ENCODE measurements at places on chromosomes 1 and 21. TPM values are rescaled to one million over a fixed set of nuclear protein-coding genes. Genes with fewer than 3 reads are reported as not detected.

Gene SPRR5
- not detected for total RNA-seq

Gene TMEM200B
- 0.95 TPM for total RNA-seq

Gene HTR6
- not detected for total RNA-seq

Gene DNASE2B
- not detected for total RNA-seq

Gene LCE1F
- not detected for total RNA-seq

Gene TAGLN2
- 95.2 TPM for total RNA-seq

Gene RXFP4
- not detected for total RNA-seq

Gene RPS6KA1
- total RNA-seq, result 25.3 TPM

Gene RHBDL2
- total RNA-seq, result not detected

Gene CIART
- 9.1 TPM for total RNA-seq

Gene PTAFR
- total RNA-seq, result 0.72 TPM

Gene THEM4
- total RNA-seq, result 9.0 TPM

Gene RHD
- 0.38 TPM for total RNA-seq

Gene CA14
- total RNA-seq, result 6.3 TPM

DNA sequence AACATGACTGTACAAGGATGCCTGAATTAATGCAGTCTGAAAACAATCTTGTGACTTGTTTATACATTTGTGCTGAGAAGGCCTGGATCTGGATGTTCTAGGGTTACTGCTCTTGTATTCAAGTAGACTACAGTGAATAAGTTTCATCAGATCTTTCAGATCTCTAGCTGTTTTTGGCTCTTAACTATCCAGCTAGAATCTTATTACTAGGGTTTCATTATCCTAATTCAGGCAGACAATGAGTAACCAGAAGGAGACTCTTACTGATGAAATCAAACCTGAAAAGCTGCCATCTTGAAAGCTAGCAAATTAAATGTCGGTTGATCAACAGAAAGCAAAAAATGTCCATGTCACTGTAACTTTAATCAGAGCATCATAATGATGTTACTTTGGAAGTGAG is 112.5 kb upstream of the KCNK2 start:
- DNase-seq, result no peak

GRCh38 chr1:206816390-206817287 is 44.3 kb upstream of the IL10 start:
- no peak for DNase-seq

DNA sequence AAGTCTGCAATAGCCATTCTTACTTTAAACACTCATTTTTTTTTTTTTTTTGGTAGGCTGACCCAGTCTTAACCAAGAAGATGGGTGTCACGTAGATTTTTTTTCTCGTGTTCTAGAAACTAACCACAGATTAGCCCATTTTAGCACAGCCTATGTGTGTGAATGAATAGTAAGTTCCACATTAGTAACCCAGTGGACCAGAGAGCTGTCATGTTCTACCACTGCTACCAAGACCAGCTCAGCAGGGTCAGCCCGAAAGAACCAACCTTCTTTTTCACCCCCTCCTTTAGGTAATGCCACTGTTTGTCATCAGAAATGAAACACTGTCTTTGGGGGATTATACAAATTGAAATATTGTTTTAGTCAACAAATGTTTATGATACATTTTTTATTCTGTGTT is 221.1 kb upstream of the PLXNA2 start:
- no peak for DNase-seq

DNA sequence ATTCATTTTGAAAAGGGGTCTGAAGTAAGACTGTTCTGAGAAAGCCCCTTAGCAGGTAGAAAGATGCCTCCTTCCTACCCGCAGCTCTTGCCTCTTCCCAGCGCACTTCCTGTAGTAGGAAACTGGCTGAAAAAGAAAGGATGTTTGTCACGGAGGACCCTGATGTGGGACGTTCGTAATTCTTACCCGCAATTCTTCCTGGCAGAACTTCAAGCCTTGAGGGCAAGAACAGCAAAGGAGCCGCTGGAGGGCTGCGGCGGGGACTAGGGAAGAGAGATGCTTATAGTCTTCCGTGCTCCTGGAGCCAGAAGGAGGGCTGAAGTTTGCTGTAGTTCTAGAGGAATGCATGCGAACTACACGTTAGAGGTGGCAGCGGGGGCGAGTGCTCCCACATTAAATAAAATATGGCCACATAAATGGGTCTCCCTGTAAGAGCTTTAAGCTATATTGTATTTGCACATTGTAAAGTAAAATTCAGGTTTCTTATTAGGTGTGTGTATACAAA is 6.3 kb downstream of the C1orf53 start:
- DNase-seq, result no peak

DNA sequence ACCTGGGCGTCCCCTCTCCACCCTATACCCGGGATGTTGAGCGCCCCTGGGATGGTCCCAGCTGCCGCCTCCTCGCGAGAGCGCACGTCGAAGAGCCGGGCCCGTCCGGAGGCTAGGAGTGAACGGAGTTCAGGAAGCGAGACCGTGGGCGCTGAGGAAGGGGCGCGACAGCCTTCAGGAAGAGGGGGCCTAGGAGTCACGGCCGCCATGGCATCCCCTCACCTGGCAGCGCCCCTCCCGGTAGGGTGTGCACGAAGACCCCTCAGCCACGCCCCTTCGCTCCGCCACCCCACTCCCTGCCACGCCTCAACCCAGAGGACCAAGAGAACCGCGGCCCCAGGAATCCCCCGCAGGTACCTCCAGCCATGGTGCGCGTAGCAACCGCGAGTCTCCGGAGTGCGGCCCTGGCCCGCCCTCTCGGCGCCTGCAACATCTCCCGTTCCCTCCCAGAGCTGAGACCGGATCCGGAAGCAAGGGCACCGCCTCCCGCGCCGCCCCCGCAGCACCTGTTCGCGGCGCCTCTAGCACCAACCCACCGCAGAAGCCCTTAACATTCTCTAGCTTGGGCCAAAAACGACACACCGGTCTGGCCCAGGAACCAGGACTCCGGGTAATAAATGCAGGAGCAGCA is at the start of gene TSTD1:
Gene TSTD1 (minus strand): TSS at position 442 of the 631 bp plus-strand sequence. CDS start 75 bp downstream, at position 367.
- DNase-seq, result peak; percentile 49

DNA sequence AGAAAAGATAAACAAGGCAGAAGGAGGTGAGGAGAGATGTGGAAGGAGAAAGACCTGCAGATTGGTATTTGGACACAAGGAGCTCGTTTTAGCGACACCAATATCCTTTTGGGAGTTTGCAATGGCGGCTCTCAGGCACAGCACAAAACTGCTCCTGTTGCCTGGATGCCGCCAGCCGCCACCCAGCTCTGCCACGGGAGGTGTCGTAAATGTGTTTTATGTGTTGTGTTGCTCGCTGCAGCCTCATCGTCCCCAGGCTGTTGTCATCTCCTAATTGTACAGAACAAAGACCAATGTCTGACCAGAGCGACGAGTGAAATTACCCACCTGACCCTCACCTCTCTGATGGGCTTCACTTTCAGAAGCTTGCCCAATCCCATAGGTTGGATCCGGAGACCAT is 96.6 kb upstream of the ZNF281 start:
- DNase-seq, result no peak

GRCh38 chr21:36608897-36609225 is 90.1 kb upstream of the SIM2 start:
- no peak for DNase-seq

DNA sequence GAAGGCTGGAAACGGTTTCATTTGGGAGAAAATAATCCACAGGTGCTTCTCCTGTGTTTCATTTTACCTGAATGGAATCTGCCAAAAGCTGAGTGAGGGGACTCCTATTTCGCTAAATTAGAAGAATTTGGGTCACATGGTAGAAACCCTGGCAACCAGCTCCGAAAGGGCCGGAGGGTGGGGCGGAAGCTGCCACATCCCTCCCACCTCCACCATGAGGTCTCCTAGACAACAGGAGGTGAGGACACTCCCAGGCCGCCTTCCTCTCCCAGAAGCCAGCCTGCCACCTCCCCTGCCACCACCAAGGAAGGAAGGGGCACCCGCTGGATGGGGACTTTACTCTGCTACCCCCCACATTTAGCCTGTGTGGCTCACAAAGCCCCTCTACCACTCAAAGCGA is 199.9 kb upstream of the ZC3H12A start:
- DNase-seq, result no peak

DNA sequence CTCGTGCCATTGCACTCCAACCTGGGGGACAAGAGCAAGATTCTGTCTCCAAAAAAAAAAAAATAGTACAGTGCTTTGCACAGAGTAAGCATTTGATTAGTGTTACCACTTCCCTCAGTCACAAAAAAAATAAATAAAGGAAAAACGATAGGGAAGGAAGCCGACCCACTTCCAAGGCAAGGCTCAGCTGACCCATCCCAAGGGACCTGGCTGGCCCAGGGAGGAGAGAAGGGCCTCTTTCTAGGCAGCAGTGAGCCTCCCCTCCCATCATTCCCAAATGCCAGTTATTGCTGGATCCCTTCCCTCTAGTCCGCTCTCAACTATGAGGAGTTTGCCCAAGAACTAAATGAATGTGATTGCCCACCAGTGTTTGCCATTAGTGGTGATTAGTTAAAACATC is 77.8 kb downstream of the TMEM53 start:
- no peak for DNase-seq

GRCh38 chr1:197955486-197956394 is 38.6 kb downstream of the LHX9 start:
- no peak for DNase-seq

DNA sequence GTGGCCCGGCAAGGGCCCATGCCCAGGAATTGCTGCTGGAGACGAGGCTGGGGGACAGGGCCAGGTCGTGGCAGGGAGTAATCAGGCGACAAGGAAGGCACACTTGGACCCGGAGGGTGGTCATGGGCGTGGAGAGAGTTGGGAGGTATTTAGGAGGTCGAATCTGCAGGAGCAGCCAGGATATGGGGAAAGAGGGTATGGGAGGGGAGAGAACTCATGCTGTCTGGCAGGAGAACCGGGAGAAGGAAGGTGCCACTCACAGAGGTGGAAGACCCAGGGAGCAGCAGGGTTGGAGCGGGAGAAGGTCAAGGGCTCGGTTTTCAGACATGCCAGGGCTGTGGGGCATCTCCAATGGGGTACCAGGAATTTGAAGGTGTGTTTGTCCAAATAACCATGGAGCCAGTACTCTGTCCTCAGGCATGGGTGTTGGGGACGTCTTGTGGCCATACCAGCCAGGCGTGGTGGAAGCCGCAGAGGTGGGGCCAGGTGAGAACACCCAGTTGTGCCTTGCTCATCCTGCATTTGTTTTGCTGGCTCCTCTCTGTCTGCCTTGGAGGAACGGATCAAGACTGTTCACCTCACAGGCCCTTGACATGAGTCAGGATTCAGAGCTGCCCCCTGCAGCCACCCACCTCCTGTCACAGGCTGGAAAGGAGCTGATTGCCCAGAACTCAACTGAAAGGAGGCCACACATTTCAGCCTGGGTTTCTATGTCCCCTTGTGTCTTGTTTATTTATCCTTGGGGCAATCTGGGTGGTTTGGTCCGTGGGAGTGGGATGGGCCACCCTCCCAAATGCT is 111.6 kb downstream of the SPSB1 start:
- DNase-seq, result no peak

DNA sequence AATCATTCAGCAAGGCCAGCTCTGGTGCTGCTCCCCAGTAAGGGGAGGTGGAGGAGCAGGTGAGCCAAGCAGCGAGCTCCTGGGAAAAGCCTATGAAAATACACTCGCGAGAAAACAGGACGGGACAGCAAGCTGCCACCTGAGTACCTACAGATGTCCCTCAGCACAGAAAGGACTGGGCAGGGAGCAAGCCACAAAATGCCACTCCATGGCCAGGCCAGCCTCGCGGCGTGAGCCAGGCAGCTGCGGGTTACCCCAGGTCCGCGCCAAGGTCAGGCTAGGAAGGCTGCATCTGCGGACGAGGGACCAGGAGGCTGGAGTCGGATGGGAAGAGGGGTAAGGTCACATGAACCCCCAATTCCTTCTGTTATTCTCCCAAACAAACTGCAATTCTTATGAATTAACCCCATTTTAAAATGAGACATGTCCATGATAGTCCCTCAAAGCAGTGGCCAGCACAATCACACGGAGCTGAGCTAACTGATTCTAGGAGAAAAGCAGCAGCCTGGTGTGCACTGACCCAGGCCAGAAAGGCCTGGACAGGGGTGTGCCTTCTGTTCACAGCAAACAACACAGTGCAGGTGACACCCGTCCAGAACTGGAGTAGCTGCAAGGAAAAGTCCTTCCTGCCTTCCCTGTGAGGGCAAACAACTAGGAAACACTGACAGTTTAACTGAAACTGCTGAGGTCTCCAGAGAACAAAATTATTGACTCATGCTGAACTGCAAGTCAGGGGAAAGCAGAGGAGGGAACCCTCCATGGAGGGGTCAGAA is 26.5 kb downstream of the PARP1 start:
- DNase-seq, result no peak

GRCh38 chr21:40997831-40998230 is 150.9 kb upstream of the DSCAM start:
- no peak for DNase-seq

- DNase-seq, result no peak
These were observed 15.6 kb downstream of the EVA1C start for GRCh38 chr21:32427958-32428623.

GRCh38 chr1:67847466-67847865 is 14.2 kb upstream of the GNG12 start:
- DNase-seq, result no peak

GRCh38 chr1:80536461-80536860 is 1264.3 kb upstream of the ADGRL2 start:
- no peak for DNase-seq

DNA sequence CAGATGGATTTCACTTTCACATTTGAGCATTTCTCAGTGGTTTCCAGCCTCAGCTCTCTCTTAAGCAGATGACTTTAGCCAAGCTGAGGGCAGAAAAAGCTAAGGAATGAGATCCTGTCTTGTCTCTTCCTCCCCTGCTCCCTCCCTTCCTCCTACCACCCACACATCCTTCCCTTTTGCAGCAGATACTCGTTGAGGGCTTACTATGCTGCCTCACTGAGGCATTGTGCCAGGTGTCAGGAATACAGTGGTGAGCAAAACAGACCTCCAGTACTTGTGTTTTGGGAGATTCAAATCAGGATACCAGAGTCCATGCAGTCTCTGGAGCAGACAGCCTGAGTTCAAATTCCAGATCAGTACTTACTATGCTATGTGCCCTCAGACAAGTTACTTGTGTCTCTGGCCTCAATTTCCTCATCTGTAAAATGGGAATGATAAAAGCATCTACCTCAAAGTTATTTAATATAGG is 43.2 kb downstream of the KIF26B start:
- no peak for DNase-seq

DNA sequence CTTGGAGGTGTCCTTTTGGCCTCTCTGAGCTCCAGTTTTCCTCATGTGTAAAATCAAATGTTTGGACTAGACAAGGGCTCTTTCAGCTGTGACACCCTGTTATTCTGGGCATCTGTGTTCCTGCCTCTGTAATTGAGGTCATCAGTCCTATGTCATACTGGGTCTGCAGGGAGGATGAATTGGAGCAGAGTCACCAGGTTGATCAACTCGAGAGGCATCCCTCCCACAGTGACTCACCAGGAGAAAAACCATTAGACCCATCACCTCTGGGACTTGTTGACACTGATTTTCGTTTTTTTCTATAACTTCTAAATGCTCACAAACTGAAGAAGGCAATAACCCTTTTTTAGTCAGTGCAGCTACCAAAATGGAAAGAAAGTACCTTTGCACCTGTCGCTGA is 82.2 kb downstream of the ST6GALNAC5 start:
- no peak for DNase-seq

DNA sequence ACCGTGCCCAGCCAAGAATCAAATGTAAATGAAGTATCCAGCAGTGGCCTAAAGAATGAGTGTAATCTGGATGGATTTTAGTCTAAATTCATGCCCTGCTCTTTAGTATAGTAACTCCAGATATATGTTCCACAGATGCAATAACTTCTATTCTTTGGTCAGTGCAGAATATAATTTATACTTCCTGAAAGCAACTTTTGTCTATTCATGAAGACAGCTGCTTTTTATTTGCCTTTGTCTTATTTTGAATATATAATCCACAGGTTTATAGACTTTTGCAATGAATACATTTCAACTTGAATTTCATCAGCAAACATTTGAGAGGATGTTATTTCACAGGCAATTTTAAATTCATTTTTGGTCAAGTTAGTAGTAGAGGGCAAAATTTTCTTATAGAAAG is 54.4 kb downstream of the CDC42BPA start:
- no peak for DNase-seq
